ENCODE measurements at places on chromosomes 5 and 9. TPM values are rescaled to one million over a fixed set of nuclear protein-coding genes. Genes with fewer than 3 reads are reported as not detected.

DNA sequence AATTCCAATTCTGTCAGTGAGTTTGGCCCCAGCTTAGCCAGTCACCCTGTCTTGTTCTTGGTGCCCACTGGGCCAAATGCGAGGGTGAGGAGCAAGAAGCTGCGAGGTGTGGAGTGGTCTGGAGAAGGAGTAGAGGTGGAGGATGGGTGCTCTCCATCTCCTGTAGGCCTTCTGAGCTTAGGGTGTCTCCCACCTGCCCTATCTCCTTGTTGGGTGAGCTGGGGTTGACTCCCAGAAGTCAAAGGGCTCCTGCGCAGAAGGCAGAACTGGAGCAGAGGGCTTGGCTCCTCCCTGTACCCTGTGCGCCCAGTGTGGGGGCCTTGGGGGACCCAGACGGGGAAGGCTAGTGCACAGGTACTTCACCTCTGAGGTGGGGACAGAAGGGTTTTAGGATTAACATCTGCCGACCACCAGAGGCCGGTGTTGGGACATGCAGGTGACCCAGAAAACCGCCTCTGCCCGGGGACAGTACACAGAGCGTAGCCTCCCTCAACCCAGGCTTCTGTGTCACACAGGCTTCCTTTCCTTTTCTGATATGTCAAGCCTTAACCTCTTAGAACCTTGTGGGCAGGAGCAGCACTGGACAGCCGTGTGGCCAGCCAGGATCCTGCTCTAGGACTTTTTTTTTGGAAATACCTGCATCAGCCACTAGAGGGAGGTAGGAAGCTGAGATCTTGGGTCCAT is 16.9 kb downstream of the IL5 start:
- peak; percentile 44 for DNase-seq

- no peak for DNase-seq
These were observed 779.3 kb upstream of the WWC1 start for GRCh38 chr5:167512111-167512510.

DNA sequence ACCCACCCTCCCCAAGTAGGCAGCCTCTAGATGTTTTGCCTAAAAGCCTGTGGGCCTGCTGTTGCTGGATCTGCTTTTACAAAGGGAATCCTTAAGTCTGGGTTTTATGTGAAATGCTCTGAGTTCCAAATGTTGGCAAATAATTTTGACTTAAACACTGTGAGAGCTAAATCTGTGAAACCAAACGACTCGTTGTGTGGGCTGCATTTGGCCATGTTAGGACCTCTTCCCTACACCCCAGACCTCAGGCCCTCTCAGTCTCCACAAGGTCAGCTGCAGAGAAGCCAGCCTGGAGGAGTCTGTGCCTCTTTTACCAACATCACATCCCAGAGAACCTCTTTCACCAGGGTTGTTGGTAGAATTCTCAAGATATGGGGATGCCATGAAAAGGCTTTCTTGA is 9.4 kb downstream of the LCP2 start:
- DNase-seq: no peak

DNA sequence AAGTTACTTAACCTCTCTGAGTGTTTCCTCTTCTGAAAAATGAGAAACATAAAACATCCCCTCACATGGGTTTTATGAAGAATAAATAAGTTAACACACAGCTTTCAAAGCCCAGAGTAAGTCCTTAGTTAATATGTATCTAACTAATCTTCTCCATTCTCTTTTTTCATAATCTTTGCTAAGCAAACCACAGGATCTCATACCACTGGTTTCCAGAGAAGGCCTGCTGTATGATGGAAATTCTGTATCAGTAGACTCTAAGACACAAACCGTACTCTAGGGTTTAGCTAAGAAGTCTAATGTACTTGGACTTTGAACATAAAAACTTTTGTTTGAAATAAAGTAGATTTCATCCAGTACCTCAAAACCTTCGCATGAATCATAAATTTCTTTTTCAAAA is 307.9 kb downstream of the SPOCK1 start:
- no peak for DNase-seq

GRCh38 chr5:56595566-56595965 is 219.8 kb upstream of the MAP3K1 start:
- DNase-seq: no peak

GRCh38 chr5:71811779-71812178 is 92.7 kb downstream of the CARTPT start:
- DNase-seq: no peak

- DNase-seq: peak; percentile 33
These were observed 75.3 kb downstream of the ARHGAP26 start for GRCh38 chr5:142845402-142845921.

GRCh38 chr9:88312517-88313103 is 75.6 kb upstream of the SPIN1 start:
- DNase-seq: no peak

GRCh38 chr5:126961702-126962101 is 68.7 kb downstream of the MARCHF3 start:
- no peak for DNase-seq

DNA sequence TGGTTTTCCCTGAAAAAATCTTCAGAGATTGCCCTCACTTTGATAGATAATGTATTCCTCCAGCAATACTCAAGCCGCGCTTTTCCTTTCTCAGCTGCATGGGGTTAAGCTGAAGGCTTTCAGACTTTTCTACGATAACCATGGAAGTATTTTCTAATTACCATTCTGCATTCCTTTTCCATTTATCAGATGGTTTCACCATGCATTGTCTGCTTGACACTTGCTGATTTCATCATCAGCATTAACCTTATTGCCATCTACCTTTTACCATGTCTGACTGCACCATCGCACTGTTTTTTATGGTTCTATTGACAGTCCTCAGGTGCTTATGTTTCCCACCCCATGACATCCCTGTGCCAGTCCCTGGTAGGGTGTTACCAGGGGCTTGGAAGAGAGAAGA is 91.6 kb downstream of the DMAC1 start:
- no peak for DNase-seq

DNA sequence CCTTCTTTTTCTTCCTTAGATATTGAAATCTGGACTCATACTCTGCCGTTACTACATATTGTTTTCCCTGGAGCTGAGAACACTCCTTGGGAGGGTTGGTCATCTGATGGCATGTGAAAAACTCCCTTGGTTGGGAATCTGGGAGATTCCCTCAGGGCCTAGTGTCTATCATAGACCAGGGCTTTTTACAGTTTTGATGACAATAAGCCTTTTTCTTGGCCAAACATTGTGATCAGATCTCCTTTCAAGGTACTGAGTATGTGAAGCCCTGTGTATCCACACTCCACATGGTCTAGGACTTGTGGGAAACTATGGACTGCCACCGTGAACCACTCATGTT is 32.9 kb downstream of the TMEM252 start:
- no peak for DNase-seq

DNA sequence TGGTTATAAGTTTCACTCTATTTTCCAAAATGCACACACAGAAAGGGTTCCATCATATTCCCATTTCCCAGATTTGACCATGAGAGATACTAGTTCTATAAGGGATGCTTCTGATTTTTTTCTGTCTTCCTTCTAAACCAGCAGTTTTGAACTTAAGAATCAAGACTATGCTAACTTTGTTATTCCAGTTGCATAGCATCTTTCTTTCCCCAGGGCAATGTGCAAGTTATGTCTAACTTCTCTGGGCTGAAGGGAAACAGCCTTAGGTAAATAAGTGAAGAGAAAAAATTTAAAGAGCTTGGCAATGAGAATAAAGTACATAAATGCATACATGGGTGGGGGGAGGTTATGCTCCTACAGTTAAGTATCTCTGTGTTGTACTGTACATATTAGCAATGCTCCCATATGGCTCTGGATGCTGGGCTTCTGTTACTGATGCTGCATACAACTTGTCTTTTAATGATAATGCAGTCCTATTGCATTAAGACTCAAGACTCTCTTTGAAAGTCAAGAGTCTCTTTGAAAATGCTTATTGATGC is 125.8 kb upstream of the SLC12A2 start:
- DNase-seq: no peak

GRCh38 chr9:80957801-80958200 is 731.5 kb downstream of the TLE1 start:
- no peak for DNase-seq

DNA sequence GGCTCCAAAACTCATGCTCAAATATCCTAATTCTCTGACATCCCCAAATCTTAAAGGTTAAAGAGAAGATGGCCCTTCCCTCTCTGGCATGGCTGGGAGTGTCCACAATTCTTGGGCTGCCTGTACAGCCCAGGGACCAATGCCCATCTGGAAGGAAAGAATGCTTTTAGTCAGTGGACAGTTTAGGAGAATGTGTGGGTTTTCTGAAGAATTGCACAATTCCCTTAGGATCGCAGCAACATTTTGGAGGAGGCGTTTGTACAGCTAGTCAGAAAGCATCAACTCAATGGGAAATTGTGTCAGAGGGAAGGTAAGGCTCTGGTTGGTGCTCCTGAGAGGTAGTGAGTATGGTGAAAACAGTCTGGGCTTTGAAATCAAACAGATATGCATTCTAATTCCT is 15.0 kb downstream of the FAM193B start:
- no peak for DNase-seq

- DNase-seq: no peak
These were observed 79.5 kb upstream of the TRIO start for GRCh38 chr5:14063691-14064090.

- DNase-seq: no peak
These were observed 267.5 kb downstream of the ENC1 start for GRCh38 chr5:74373076-74373475.

DNA sequence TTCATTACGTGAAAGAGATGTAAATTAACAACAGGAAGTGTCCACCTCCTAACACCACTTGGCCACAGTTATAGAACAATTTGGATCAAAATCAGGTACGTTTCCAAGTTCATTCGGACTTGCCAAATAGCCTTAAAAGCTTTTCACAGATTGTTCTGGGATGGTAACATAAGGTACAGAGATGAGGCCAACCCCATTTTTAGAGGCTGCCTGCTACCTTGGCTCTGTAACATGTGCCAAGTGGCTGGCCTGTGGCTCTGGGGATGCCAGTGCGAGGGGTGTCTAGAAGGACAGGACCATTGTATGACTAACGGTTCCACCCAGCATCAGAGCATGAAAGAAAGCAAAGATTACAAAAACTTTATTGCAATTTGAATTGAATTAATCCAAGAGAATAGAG is 91.0 kb downstream of the LHFPL2 start:
- no peak for DNase-seq

DNA sequence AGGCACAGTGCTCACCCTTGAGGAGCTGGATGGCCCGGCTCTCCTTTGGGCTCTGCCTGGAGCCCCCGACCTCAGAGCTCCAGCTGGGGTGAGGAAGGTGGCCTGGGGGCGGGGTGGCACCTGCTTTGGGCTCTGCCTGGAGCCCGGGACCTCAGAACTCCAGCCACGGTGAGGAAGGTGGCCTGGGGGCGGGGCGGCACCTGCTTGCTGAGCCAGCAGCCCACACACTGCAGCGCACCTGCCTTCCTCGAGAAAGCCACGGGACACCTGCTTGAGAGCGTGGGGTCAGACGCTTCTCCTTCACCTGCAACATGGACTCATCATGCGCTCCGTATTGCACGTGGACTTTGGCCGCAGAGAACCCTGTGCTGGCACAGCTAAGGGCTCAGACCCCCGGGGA is 51.8 kb downstream of the IRX2 start:
- no peak for DNase-seq

DNA sequence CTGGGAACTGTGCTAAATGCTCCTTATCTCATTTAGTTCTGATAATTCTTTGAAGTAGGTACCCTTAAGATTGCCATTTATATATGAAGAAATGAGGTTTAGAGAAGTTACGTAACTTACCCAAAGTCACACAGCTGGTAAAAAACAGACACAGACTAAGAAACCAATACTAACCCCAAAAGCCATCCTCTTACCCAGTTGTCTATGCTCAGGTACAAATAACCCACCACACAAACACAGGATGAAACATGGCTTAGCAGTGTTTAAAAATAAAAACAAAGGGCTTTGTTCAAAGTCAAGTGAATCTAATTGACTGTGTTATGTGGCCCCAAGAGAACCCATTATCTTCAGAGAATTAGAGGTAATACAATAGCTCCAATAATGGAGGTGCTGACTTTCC is 37.0 kb upstream of the IL7R start:
- no peak for DNase-seq

DNA sequence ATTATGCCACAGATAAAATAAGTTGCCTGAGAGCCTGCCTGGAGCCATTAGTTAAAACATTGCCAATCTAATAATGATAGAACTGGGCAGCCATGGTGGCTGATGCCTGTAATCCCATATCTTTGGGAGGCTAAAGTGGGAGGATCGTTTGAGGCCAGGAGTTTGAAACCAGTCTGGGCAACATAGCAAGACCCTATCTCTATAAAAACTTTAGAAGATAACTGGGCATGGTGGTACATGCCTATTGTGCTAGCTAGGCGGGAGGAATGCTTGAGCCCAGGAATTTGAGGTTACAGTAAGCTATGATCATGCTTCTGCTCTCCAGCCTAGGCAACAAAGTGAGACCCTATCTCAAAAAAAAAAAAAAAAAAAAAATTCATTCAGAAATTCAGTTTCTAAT is 52.6 kb downstream of the RAI14 start:
- DNase-seq: no peak

Gene C5
- 6.0 TPM for polyA plus RNA-seq

Gene TRIP13
- 7.8 TPM for polyA plus RNA-seq

Gene IL33
- polyA plus RNA-seq: 29.6 TPM

Gene DPP7
- 30.0 TPM for polyA plus RNA-seq

Gene SPATA31C1
- polyA plus RNA-seq: not detected

Gene LCN10
- 5.6 TPM for polyA plus RNA-seq

Gene SPINK13
- 0.45 TPM for polyA plus RNA-seq

Gene BTNL3
- polyA plus RNA-seq: not detected

Gene SOHLH1
- 0.13 TPM for polyA plus RNA-seq

Gene FSD1L
- polyA plus RNA-seq: 18.1 TPM

Gene G3BP1
- 90.6 TPM for polyA plus RNA-seq

Gene TGFBI
- 148 TPM for polyA plus RNA-seq

Gene LECT2
- not detected for polyA plus RNA-seq

Gene LAMC3
- polyA plus RNA-seq: 2.1 TPM

Gene STPG3
- polyA plus RNA-seq: not detected

Gene RGS7BP
- polyA plus RNA-seq: 15.2 TPM

Gene PDE6A
- 0.09 TPM for polyA plus RNA-seq

Data from hindlimb muscle (tissue), 1 donor.